H9 (cell line): ENCODE measurements at places on chromosomes 2 and 18.

GRCh38 chr2:55934337-55934736 lies 10.8 kb upstream of the EFEMP1 start:
- no peak for DNase-seq

DNA sequence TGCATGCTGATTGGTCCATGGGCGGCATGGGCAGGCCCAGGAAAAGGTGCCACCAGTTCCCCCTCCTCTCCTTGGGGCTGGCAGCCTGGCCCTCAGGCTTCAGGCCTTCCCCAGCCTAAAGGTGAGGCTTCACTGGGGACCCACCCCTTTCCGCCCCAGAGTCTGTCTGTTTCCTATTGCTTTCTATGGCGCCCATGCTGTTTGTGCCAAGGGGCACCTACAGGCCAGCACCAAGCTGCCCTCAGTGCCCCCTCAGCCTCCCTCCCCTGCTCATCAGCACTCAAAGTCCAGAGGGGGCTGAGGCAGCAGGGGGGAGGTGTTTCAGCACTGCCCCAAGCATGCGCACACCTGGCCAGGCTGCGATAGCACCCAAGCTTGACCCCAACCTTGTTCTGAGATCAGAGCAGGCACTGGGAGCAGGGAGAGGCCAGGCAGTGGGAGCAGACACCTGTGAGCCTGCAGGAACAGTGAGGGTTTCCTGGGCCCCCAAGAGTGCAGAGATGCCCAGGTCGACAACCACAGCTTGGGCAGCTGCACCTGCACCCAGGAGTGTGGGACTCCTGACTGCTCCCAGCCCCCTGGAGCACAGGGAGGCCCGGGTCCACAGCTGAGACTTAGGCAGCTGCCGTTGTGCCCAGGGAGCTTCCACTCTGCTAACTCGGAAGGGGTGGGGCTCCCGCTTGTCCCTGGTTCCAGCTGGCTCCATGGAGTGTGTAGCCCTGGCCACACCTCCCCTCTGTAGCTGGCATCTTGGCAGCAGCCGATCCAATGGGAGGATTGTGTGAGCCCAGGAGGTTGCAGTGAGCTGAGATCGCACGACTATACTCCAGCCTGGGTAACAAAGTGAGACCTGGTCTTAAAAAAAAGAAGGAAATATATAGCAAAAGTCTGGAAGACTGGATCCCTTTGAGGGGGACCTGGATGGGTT lies 69.1 kb downstream of the NCAPH start:
- no peak for DNase-seq

- no peak for DNase-seq
These were observed 63.8 kb downstream of the PTPRM start for GRCh38 chr18:7630731-7631442.

- peak; percentile 91 for DNase-seq
These were observed 47.7 kb upstream of the POMC start for GRCh38 chr2:25215948-25216679.
